T-helper 1 cell (primary cell): ENCODE measurements at places on chromosomes 1 and 21.

- DNase-seq: no peak
These were observed 3.1 kb downstream of the NFASC start for GRCh38 chr1:204873714-204874113.

DNA sequence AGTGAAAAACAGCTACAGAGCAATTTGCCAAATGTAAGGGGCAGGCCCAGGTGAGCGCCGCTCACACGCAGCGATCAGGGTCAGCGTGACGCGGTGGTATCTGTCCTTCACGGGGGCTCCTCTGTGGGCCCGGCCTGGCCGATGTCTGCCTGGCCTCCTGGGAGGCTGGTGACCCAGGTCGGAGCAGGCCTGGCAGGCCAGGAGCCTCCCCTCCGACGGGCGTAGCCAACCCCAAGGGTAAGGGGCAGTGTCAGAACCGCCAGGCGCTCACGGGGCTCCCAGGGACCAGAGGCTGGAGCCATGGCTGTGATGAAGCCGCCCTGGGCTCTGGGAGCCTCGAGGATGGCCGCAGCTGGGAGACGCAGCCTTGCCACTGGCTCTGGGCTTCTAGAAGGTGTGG is 72.1 kb downstream of the MORN1 start:
- DNase-seq: no peak

GRCh38 chr1:203378556-203379245 is 27.8 kb upstream of the FMOD start:
- no peak for DNase-seq

- no peak for DNase-seq
These were observed 22.2 kb downstream of the SGIP1 start for GRCh38 chr1:66556161-66556611.

- DNase-seq: peak; percentile 33
These were observed 71.8 kb downstream of the CD58 start for GRCh38 chr1:116498789-116499628.

GRCh38 chr1:186880982-186881381 is 52.2 kb downstream of the PLA2G4A start:
- no peak for DNase-seq

GRCh38 chr1:47870946-47871676 is 126.1 kb downstream of the TRABD2B start:
- no peak for DNase-seq
